Osteoblast (primary cell): ENCODE measurements at places on chromosomes 13 and 19. TPM values are rescaled to one million over a fixed set of nuclear protein-coding genes. Genes with fewer than 3 reads are reported as not detected.

ZNF888 gene
- total RNA-seq = 4.7 and 5.0 TPM in 2 replicates

GRCh38 chr13:96075953-96076543, 13.9 kb upstream of the HS6ST3 start:
- peaks cover 4% of the 10 kb centered on the region for H3K27me3 ChIP-seq
- H3K27ac ChIP-seq = no peak overlapping the region
- no peaks in the 10 kb centered on the region for H3K36me3 ChIP-seq
- H3K4me1 ChIP-seq = no peaks in the 10 kb centered on the region

FPR3 gene
- 0.59 and 1.1 TPM in 2 replicates for total RNA-seq

DNA sequence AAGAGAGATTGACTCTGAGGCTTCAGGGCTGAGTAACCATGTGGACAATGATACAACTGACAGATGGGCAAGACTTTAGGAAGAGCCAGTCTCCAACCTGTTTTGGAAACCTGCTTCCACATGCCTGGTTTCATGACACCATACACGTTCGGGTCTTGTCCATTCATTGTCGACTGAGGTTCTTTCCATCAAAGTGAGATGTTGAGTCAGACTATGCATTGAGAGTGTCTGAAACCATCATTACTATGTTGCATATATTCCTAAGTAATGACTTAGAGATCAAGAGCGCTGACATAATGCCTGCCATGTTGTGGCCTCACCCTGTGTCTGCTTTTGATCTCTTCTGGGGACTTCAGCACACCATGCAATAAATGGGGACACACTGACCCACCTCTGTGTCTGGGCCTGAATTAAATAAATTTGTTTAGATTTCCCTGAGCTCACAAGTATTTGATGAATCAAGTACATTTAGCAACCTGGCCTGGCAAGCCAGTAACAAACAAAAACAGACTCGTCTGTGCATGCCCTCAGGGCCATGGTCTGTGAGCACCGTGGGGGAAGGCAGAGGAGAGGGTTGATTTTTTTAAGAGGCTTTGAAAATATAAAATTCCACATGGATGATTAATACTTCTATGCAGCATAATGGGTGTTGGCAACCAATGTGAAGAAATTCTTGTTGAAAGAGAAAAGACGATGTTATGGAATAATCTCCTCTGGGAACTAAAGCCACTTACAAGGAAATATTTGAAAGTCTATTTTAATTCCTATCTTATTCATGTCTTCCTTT, 49.9 kb upstream of the UBAC2 start:
- no peaks in the 10 kb centered on the region for H3K27me3 ChIP-seq
- peak overlapping the region; percentile 42 for H3K27ac ChIP-seq
- peaks cover 28% of the 10 kb centered on the region for H3K4me1 ChIP-seq
- H3K36me3 ChIP-seq = no peaks in the 10 kb centered on the region
- no peak overlapping the region for H3K4me3 ChIP-seq

- H3K36me3 ChIP-seq = peaks cover 29% of the 10 kb centered on the region
- no peaks in the 10 kb centered on the region for H3K27me3 ChIP-seq
- no peak for DNase-seq
- peak overlapping the region; percentile 61 for H3K27ac ChIP-seq
- H3K4me1 ChIP-seq = peaks cover 79% of the 10 kb centered on the region
Observed at GRCh38 chr13:75769141-75769905, 133.2 kb downstream of the LMO7 start.

DNA sequence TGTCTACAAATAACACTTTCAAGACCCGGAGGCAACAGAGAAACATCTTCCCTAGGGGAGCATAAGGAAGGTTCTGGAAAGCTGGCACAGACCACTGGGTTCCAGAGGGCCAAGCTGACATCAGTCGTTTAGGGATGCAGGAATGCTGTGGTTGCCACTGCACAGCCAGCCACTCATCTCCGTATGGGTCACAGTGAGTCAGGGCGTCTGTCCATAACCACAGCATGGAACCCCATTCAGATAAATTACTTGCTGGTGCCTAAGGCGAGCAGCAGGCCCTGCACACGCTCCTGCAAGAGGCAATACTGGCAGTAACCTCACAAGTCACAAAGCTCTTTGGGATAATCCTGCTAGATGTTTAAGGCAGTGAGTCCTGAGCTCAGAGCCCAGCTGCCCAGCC, 140.9 kb upstream of the UBL3 start:
- H3K27ac ChIP-seq = peak overlapping the region; percentile 50
- H3K4me1 ChIP-seq = peaks cover 34% of the 10 kb centered on the region
- peak; percentile 87 for DNase-seq

- H3K27ac ChIP-seq = no peak overlapping the region
- H3K36me3 ChIP-seq = no peaks in the 10 kb centered on the region
- DNase-seq = no peak
- H3K4me1 ChIP-seq = no peaks in the 10 kb centered on the region
- H3K4me3 ChIP-seq = no peak overlapping the region
Observed at GRCh38 chr19:48372904-48373303, 8.7 kb downstream of the SYNGR4 start.

DNA sequence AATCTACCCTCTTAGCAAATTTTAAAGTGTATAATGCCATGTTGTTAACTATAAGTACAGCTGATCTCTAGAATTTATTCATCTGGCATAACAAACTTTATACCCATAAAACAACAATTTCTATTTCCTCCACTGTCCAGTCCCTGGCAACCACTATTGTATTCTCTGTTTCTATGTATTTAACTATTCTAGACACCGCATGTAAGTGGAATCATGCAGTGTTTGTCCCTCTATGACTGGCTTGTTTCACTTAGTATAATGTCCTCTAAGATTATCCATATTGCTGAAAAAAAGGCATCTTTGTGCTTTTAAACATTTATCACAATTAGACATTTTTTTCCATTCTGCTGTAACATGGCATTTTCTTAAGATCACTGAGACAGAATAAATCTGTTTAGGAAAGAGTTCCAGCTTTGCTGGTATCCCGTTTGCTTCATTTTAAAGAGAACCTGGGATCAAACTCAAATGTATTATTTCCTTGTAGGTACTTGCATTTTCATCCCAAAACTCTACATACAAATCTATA, 1191.0 kb downstream of the SLITRK5 start:
- no peaks in the 10 kb centered on the region for H3K36me3 ChIP-seq
- H3K4me1 ChIP-seq = no peaks in the 10 kb centered on the region
- H3K27me3 ChIP-seq = no peaks in the 10 kb centered on the region

PSG11 gene
- not detected in 2 replicates for total RNA-seq

- H3K4me3 ChIP-seq = no peak overlapping the region
- no peak for DNase-seq
- peaks cover 6% of the 10 kb centered on the region for H3K36me3 ChIP-seq
- H3K27ac ChIP-seq = no peak overlapping the region
Observed at GRCh38 chr19:40198272-40198990, 7.2 kb downstream of the MAP3K10 start.

DNA sequence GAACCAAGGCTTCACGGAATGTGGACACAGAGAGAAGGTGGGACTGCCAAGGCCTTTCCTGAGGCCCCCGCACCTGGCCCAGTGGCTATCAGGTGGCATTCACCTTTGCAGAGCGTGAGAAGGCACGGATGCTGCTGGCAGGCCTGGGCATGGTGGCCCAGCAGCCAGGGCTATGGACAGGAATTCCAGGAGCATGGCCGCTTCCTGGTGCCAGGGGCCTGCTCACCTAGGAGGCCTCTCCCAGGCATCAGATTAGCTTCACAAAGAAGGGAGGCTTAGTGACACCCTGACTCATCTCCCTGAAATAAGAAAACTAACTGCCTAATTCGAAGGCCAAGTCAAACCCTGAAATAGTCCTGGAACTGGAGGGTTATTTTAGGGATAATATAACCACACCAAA, 155.8 kb downstream of the TEX29 start:
- H3K27ac ChIP-seq = no peak overlapping the region
- no peaks in the 10 kb centered on the region for H3K27me3 ChIP-seq
- H3K36me3 ChIP-seq = no peaks in the 10 kb centered on the region
- no peaks in the 10 kb centered on the region for H3K4me1 ChIP-seq

TEX101 gene
- not detected in 2 replicates for total RNA-seq

GRCh38 chr13:26456650-26457049, 100.8 kb upstream of the WASF3 start:
- DNase-seq = no peak
- peaks cover 3% of the 10 kb centered on the region for H3K4me1 ChIP-seq
- no peaks in the 10 kb centered on the region for H3K27me3 ChIP-seq
- no peak overlapping the region for H3K4me3 ChIP-seq

SOHLH2 gene
- 1.5 and 2.2 TPM in 2 replicates for total RNA-seq

- no peak overlapping the region for H3K27ac ChIP-seq
- H3K27me3 ChIP-seq = no peaks in the 10 kb centered on the region
- no peak for DNase-seq
- H3K36me3 ChIP-seq = no peaks in the 10 kb centered on the region
- no peak overlapping the region for H3K4me3 ChIP-seq
Observed at GRCh38 chr19:19948800-19949199, 48.1 kb downstream of the ZNF93 start.

RPS28 gene
- total RNA-seq = 177 and 180 TPM in 2 replicates

- no peaks in the 10 kb centered on the region for H3K4me1 ChIP-seq
- no peak overlapping the region for H3K4me3 ChIP-seq
- H3K36me3 ChIP-seq = no peaks in the 10 kb centered on the region
- no peak overlapping the region for H3K27ac ChIP-seq
- no peaks in the 10 kb centered on the region for H3K27me3 ChIP-seq
Observed at GRCh38 chr13:37944081-37944868, 74.7 kb upstream of the TRPC4 start.

IGFL3 gene
- total RNA-seq = not detected in 2 replicates

- no peak for DNase-seq
- H3K36me3 ChIP-seq = peaks cover 4% of the 10 kb centered on the region
- no peak overlapping the region for H3K4me3 ChIP-seq
Observed at GRCh38 chr13:111183959-111184358, 68.8 kb downstream of the ARHGEF7 start.

DNA sequence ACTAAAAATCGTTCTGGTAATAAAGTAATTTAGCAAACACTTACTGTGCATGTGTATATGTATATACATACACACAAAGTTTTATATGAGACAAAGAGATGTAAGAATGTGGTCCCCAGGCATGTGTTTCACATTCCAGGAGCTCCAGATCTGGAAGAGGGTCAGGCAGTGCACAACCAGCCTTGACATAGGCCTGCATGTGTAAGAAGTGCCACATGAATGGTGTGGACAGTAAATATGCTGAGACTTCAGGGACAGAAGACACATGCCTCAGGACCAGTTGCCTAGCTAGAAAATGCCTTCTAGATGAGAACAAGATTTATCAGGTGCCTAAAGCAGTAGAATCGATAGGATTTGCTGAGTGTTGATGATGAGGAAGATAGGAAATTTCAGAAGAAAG, 76.4 kb downstream of the FRY start:
- H3K4me1 ChIP-seq = no peaks in the 10 kb centered on the region
- no peak overlapping the region for H3K27ac ChIP-seq
- DNase-seq = no peak
- no peaks in the 10 kb centered on the region for H3K27me3 ChIP-seq
- H3K36me3 ChIP-seq = no peaks in the 10 kb centered on the region
- H3K4me3 ChIP-seq = no peak overlapping the region

GRK1 gene
- not detected in 2 replicates for total RNA-seq

SELENOV gene
- total RNA-seq = not detected in 2 replicates

RNF17 gene
- under 0.01 TPM in 1 of 2 replicates, not detected in the other for total RNA-seq

MAP3K10 gene
- total RNA-seq = 8.3 and 9.8 TPM in 2 replicates

DNA sequence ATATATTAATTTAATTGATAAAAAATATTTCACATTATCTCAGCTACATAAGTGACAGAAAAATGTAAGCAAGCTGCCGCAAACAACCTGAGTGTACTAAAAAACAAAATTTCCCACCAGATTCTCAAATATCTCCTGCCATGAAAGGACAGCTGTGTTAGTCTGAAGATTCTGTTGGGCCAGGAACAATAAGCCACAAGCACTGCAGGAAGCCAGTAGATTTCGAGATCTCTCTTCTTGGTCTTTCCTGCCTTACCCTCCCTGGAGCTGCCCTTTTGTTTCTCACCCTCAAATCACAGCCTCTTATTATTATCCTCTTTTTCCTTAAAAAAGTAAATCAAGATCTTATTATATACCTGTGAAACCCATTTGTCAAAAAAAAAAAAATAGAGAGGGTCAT, 165.6 kb downstream of the EFNB2 start:
- no peaks in the 10 kb centered on the region for H3K36me3 ChIP-seq
- H3K27me3 ChIP-seq = no peaks in the 10 kb centered on the region
- DNase-seq = no peak
- no peak overlapping the region for H3K27ac ChIP-seq
- H3K4me1 ChIP-seq = peaks cover 26% of the 10 kb centered on the region

GRCh38 chr19:6030214-6030507, 52.2 kb upstream of the RANBP3 start:
- H3K4me3 ChIP-seq = no peak overlapping the region
- H3K27ac ChIP-seq = peak overlapping the region; percentile 56
- DNase-seq = peak; percentile 82

- no peak overlapping the region for H3K4me3 ChIP-seq
- H3K27ac ChIP-seq = no peak overlapping the region
- H3K36me3 ChIP-seq = peaks cover 13% of the 10 kb centered on the region
- no peak for DNase-seq
- H3K27me3 ChIP-seq = no peaks in the 10 kb centered on the region
Observed at GRCh38 chr19:37941782-37942515, 34.9 kb downstream of the SIPA1L3 start.

DNA sequence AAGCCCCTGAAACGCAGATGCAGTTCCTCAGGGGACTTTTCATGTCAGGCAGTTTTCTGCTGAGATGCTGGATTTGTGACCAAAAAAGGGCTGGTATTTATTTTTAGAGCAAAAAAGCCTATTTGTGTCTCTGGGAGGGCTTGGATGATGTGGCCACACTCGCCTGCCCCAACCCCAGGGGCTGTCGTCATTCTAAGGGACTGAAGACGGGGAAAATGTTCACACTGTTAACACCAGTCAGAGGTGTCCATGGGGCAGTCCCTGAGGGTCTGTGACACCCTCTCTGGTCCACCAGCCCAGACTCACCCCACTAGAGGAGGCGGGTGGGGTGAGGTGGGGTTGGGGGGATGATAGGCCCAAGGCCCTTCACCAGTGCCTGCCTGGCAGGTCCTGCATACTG, 15.9 kb upstream of the EPHX3 start:
- no peaks in the 10 kb centered on the region for H3K27me3 ChIP-seq
- peaks cover 50% of the 10 kb centered on the region for H3K36me3 ChIP-seq
- H3K4me3 ChIP-seq = no peak overlapping the region

LACC1 gene
- 21.0 and 21.5 TPM in 2 replicates for total RNA-seq

SHISA2 gene
- 2.7 and 4.3 TPM in 2 replicates for total RNA-seq

- no peaks in the 10 kb centered on the region for H3K27me3 ChIP-seq
- peaks cover 21% of the 10 kb centered on the region for H3K36me3 ChIP-seq
- peak; percentile 62 for DNase-seq
- peaks cover 16% of the 10 kb centered on the region for H3K4me1 ChIP-seq
Observed at GRCh38 chr19:43505941-43506340, 1.4 kb upstream of the PHLDB3 start.

DNA sequence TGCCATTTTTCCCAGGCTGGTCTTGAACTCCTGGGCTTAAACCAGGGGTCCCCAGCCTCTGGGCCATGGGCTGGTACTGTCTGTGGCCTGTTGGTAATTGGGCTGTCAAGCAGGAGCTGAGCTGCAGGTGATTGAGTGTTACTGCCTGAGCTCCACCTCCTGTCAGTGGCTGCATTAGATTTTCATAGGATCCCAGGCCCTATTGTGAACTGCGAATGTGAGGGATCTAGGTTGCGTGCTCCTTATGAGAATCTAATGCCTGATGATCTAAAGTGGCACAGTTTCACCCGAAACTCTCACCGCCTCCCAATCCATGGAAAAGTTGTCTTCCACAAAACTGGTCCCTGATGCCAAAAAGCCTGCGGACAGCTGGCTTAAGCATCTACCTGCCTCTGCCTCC, 16.6 kb upstream of the ZNF536 start:
- no peaks in the 10 kb centered on the region for H3K27me3 ChIP-seq
- no peaks in the 10 kb centered on the region for H3K36me3 ChIP-seq
- no peak overlapping the region for H3K27ac ChIP-seq
